Sciatic nerve (tissue), 2 donors: ENCODE measurements at places on chromosomes 1 and 21.
A peak's percentile ranks its signal among the peaks of the same experiment; 100 is the strongest.

- no peak for DNase-seq
These were observed 6.0 kb upstream of the TIE1 start for GRCh38 chr1:43294761-43295160.

DNA sequence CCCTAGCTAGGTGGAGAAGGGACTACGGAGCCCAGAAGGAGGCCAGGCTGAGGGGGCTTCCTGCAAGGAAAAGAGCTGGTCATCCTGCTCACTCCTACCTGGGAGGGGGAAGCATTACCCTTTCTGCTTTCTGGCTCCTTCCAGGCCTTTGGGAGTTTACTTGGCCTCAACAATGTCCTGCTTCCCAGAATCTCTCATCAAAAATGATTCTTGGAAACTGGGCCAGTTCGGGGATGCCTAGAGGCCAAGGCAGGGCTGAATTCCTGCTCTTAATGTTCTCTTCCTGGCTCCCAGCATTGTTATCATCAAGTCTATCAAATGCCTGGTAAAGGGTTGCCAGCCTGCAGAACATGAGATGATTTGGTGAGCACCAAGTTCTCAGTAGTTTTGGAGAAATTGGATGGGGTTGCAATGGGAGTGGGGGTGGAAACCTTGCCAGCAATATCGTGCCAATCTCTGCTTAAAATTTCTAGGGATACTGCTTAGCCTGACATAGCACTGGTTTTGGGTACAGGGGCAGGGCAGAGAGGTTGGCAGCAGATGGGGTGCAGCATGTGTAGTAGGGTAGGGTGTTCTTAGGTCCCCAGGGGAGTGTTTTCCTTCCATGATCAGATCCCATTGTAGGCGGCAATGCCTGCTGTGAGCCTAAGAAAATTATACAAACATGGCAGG lies 7.7 kb upstream of the PAFAH2 start:
- DNase-seq = no peak

DNA sequence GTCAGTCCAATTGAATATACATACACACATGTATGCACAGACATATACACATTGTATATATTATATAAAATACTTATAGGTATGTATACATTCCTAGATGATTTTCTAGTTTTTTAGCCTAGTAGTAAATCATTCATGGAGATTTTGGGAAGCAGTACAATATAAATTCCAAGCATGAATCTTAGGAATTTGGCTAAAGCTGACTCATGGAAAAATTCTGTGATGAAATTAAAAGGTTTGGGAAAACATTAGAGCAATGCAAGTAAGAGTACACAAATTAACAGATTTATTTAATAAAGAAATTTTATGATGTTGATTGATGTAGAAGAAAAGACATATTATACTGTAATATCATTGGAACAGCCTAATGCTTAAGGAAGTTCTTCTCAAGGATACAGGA lies 43.7 kb upstream of the PTGFR start:
- no peak for DNase-seq

DNA sequence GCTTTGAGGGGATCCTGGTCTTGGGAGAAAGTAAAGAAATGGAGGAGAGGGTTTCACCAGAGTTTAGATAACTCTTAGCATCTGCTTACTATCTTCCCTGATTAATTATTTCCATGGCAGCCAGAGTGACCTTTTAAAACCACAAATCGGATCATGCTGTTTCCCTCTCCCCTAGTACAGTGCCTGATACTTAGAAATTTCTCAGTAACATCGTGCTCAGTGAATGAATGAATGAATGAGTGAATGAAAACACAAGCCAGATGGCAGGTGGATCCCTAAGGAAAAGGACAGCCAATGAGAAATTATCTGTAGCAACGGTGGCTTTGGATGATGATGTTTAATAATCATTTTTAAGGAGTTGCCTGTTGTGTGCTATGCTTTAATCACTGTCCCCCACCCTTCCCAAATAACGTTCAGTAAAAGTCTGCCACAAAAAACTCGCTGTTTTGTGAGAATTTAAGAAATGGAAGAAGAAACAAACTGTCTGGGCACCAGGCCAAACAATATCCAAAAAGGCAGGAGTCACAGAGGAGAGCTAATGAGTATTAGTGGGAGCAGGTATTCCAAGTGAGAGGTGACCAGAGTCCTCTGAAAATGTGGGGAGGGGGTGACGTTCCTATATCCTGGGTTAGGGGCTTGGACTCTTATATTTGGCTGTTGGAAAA lies 737 bp upstream of the SMAP2 start:
- no peak for DNase-seq

GRCh38 chr1:85244271-85245061 lies 15.0 kb downstream of the C1orf52 start:
- no peak for DNase-seq

DNA sequence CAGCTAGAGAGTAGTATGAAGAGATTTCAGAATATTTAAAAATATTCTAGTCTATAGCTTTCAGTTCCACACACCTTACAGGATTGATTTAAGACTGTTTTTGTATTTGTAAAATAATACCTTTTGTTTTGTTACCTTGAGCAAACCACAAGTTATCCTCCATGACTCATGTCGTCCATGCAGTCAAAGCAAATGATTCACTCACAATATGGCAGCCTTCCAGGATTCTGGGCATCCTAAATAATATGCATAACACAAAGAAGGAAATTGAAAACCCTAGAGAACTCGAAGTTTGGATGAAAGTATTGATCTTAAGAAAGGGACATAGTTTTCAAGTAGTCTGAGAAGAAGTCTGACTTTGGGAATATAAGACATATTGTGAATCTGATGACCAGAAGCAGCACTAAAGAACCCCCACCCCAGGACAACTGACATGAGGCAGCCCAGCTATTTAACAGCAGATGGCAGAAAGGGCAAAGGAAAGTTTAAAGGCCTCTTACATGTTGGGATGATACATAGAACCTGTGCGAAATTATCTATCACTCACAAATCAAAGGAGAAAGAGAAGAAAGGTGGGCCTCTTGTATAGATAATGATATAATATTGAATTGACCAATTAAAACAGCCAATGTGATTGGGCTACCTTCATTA lies 857.9 kb downstream of the BRINP3 start:
- DNase-seq = no peak

- DNase-seq = no peak
These were observed 10.4 kb upstream of the BCAR3 start for GRCh38 chr1:93692026-93692425.

GRCh38 chr1:39926343-39926793 lies 24.7 kb upstream of the MYCL start:
- no peak for DNase-seq

GRCh38 chr1:74465193-74465681 lies 47.2 kb downstream of the LRRC53 start:
- peak; percentile 41 for DNase-seq

GRCh38 chr21:29949991-29950390 lies 10.2 kb upstream of the GRIK1 start:
- DNase-seq = no peak

DNA sequence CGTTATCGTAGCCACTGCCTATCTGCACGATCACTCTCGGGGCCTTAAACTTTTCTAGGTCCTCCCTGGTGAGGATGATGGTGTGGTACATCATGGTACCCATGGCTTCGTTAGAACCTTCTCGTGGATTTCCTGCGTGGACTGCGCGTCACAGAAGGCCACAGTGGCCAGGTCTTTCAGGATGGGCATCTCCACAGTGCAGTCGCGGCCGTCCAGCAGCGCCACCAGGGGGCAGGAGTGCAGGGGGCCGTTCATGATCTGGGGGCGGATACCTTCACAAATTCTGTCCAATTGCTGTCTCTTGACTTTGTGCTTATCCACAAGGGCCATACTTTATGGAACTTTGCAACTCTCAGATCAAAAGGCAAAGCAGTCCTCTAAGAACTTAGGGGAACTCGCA lies 69.6 kb downstream of the WLS start:
- no peak for DNase-seq

GRCh38 chr1:109243860-109244552 lies 5.3 kb upstream of the CELSR2 start:
- DNase-seq = no peak

- DNase-seq = no peak
These were observed 38.5 kb upstream of the TDRD10 start for GRCh38 chr1:154463512-154463990.

- no peak for DNase-seq
These were observed 118.6 kb downstream of the LRIG2 start for GRCh38 chr1:113191579-113192076.

DNA sequence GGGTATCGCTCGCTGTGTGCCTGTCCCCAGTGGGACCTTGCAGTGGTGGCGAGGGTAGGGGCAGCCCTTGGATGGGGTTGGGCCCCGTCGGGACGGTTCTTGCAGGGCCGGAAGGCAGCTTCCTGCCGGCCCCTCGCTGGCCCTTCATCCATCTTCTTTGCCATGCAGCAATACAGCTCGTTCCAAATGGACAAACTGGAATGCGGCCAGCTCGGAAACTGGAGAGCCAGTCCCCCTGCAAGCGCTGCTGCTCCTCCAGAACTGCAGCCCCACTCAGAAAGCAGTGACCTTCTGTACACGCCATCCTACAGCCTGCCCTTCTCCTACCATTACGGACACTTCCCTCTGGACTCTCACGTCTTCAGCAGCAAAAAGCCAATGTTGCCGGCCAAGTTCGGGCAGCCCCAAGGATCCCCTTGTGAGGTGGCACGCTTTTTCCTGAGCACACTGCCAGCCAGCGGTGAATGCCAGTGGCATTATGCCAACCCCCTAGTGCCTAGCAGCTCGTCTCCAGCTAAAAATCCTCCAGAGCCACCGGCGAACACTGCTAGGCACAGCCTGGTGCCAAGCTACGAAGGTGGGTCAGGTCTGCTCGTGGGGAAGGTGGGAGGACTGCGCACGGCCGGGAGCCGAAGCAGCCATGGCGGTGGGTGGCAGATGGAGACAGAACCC lies 45.8 kb downstream of the SIM2 start:
- DNase-seq = no peak

DNA sequence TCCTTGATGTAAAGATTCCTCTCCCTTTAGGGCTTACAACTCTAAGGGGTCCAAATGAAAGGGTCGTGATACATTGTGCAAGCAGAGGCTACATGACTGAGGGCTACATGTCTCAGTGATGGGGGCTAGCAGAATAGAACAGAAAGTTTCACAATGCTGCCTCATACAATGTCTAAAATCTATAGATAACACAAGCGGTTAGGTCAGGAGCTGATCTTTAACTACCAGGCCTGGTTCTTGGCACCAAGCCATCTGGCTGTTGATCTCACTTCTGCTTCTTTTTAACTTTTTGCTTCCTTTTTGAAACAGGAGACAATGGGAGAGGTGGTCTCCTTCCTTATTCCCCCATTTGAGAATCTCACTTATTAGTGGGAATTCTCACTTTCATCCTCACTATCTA lies 710.2 kb downstream of the AMY1C start:
- DNase-seq = no peak

DNA sequence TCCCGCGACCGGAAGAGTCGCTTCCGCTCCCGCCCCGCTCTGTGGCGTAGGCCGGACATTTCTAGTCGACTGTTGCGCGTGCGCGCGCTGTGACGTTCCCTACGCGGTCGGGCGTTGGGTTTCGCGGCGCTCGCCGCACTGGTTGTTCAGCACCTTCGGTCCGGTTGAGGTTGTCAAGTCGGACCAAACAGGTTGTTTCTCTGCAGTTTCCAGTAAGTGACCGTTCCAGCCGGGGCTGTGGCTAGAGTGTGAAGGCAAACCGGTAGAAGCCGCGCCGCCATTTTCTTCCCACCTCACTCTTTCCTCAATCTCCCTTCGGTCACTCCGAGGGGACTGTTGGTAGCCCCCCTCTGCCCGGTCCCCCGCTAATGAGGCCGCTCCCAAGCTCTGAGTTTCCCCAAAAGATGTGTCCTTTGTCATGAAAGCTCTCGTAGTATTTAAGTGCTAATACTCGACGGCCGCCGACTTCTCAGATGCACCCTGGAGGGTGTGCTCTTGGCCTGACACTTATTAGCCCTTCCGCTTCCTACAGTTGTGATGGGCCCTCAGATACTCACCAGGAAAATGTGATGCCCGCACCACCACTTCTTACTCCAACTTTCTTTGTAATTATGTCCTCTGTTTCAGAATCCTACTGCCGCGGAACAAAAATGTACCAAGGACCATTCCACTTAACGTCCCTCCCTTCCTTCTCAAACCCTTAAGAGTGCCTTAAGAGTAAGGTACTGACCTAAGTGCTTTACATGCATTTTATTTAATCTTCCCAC lies 56.3 kb downstream of the TRAF5 start:
- DNase-seq = peak; percentile 97

DNA sequence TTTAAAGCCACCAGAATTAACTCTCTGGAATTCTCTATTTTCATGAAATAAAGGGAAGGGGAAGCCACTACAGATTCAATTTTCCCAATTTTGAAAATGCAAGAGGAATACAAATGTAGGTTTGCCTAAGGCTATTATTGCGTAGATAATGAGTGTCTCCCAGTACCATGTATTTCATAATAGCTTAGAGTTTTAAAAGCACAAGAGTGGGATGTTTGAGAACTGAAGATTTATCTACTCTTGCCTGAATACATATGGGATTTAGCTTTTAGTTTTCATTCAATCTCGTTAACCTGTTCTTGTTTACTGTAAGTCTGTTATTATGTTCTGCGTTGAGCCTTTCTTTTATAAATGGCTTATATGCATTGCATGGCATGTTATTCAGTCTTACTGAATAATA lies 795.1 kb downstream of the BRINP3 start:
- DNase-seq = no peak

DNA sequence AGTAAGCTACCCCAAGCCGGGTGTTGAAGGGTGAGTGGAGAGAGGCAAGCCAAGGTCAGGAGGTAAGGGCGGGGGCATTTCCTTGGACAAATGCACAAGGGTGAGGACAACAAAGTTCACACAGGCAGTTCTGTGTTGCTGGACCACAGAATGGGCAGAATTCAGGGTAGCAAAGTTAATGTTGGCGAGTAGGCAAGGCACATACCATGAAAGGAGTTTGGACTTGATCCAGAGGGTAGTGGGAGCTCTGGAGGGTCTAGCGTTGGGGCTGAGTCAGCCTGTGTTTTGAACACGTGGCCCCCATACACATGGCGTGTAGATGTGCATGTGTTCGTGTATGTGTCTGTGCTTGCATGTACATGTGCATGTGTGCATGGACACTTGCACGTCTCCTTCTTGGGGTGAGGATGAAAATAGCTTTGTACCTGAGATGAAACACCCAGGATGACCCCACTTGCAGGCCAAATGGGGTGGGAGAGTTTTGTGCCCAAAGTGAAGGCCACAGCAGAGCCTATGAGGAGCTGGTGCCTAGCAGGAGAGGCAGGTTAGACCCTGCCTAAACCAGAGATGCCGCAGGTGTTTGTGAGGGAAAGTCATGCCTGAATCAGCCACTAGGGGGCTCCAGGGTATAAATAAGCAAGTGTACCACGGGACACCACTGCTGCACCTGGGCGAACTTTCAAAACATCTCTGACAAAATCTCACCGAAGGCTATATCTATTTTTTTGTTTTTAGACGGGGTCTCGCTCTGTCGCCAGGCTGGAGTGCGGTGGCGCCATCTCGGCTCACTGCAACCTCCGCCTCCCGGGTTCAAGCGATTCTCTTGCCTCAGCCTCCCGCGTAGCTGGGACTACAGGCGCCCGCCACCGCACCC lies 21.8 kb downstream of the SLC27A3 start:
- peak; percentile 91 for DNase-seq

- no peak for DNase-seq
These were observed 117.0 kb upstream of the ERRFI1 start for GRCh38 chr1:8142955-8143629.
